Common myeloid progenitor, CD34-positive (primary cell): ENCODE measurements at places on chromosomes 6 and 20.

DNA sequence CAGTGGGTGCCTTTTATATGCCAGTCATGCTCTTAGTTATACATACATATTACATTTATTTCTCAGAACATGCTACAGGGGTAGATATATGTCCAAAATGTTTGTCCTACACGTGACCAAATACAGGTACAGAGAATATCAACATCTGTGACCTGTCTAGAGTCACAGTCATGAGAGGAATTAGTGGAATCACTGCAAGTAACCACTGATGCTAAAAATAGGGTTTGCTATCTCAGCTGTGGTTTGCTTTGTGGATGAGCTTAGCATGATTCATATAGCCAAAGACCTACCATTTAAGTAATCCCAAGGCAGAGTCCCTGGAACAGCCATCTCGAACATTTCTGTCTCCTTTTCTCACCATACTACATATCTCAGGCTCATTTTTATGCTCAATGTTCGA, 32.3 kb downstream of the GSTA3 start:
- no peaks in the 10 kb centered on the region for H3K36me3 ChIP-seq
- H3K4me3 ChIP-seq = no peak overlapping the region
- H3K4me1 ChIP-seq = no peaks in the 10 kb centered on the region
- H3K27me3 ChIP-seq = no peaks in the 10 kb centered on the region
- no peak overlapping the region for H3K27ac ChIP-seq

DNA sequence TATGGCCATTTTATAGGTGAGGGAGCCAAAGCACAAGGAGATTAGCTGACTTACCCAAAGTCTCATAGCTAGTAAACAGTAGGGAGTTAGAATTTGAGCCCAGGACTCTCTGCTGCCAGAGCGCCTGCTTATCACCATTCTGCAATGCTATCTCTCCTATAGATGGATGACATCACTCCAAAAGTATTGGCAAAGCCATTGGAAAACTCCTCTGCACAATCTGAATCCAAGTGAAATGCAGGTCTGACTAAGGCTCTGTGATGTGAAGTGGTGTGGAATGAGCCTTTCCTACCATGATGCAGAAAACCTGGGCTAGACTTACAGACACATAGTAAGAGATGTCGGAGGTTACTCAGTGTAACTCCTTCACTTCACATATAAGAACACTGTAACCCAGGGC, 106.3 kb downstream of the GRM1 start:
- H3K27ac ChIP-seq = no peak overlapping the region
- H3K4me1 ChIP-seq = no peaks in the 10 kb centered on the region
- H3K36me3 ChIP-seq = no peaks in the 10 kb centered on the region

DNA sequence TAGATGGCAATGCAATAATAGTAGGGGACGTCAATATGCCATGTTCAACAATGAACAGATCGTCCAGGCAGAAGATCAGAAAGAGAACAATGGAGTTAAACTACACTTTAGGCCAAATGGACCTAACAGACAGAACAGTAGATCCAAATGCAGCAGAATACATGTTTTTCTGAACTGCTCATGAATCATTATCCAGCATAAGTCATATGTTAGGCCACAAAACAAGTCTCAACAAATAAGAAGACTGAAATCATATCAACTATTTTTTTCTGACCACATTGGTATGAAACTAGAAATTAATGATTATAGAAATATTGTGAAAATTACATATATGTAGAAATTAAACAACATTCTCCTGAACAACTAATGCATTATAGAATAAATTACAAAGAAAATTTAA, 10.2 kb upstream of the DEFB125 start:
- H3K27me3 ChIP-seq = peaks cover 2% of the 10 kb centered on the region
- H3K36me3 ChIP-seq = no peaks in the 10 kb centered on the region
- no peaks in the 10 kb centered on the region for H3K4me1 ChIP-seq
- H3K4me3 ChIP-seq = no peak overlapping the region
- DNase-seq = no peak

DNA sequence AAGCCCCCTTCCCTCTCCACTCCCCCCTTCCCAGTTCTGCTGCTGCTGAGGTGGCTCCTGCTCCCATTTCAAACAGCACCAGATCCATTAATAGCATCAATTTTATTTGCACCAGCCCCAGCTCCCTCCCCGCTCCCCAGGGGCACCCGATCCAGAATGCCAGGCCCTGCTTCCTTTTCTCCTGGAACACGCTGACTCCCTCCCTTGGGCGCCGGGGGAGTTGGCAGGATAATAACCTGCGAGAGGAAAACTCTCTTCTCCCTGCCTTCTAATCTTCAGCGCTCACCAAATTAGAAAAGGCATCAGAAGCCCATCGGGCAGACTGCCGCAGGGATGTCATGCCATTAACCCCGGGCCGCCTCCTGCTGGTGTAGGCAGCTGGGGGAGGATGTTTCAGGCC, 77.8 kb downstream of the NCR2 start:
- H3K36me3 ChIP-seq = no peaks in the 10 kb centered on the region
- H3K27ac ChIP-seq = no peak overlapping the region
- H3K4me3 ChIP-seq = no peak overlapping the region
- no peaks in the 10 kb centered on the region for H3K27me3 ChIP-seq
- no peak for DNase-seq

- H3K27me3 ChIP-seq = no peaks in the 10 kb centered on the region
- DNase-seq = peak; percentile 26
- H3K4me1 ChIP-seq = peaks cover 6% of the 10 kb centered on the region
- no peak overlapping the region for H3K27ac ChIP-seq
- peaks cover 56% of the 10 kb centered on the region for H3K36me3 ChIP-seq
Observed at GRCh38 chr6:28393912-28394662, 5.5 kb downstream of the ZSCAN12 start.

DNA sequence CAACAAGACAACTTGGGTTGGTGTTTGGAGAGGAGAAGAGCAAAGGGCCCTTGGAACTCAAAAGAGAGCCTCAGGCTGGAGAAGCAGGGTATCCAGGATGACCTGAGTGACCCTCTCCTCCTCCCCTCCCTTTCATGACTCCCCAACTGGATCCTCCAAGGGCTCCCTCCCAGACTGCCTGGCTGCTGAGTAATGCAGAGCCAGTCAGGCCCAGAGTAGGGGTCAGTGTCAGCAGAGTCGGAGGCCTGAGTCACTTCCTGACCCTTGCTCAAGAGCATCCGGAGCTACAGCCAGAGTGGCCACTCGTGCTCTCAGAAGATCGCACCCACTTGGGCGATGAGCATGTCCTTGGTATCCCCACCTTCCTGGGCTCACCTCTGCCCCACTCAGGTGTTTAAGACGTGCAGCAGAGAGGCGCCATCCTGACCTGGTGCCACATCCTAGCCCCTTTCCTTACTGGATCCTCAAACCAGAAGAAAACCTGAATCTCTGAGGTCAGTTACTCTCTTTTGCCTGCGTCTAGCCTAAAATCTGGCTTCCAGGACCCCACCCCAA, 2.8 kb upstream of the MAPK13 start:
- H3K36me3 ChIP-seq = no peaks in the 10 kb centered on the region
- H3K4me1 ChIP-seq = peaks cover 11% of the 10 kb centered on the region
- no peak for DNase-seq
- H3K27me3 ChIP-seq = peaks cover 42% of the 10 kb centered on the region

DNA sequence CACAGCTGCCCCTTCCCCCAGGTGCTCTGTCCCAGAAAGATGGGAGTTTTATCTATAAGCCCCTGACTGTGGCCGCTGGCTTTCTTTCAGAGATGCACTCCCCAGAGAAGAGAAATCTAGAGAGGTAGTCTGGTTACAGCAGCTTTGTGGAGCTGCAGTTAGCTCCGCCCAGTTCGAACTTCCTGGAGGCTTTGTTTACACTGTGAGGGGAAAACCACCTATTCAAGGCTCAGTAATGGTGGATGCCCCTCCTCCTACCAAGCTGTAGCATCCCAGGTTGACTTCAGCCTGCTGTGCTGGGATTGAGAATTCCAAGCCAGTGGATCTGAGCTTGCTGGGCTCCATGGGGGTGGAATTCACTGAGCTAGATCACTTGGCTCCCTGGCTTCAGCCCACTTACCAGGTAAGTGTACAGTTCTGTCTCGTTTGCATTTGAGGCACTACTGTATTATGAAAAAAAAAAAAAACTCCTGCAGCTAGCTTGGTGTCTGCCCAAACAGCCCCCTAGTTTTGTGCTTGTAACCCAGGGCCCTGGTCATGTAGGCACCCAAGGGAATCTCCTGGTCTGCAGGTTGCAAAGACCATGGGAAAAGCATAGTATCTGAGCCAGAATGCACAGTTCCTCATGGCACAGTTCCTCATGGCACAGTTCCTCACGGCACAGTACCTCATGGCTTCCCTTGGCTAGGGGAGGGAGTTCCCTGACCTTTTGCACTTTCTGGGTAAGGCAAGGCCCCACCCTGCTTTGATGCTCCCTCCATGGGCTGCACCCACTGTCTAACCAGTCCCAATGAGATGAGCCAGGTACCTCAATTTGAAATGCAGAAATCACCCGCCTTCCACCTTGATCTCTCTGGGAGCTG, 275.0 kb downstream of the CENPW start:
- no peak for DNase-seq
- no peaks in the 10 kb centered on the region for H3K4me1 ChIP-seq

DNA sequence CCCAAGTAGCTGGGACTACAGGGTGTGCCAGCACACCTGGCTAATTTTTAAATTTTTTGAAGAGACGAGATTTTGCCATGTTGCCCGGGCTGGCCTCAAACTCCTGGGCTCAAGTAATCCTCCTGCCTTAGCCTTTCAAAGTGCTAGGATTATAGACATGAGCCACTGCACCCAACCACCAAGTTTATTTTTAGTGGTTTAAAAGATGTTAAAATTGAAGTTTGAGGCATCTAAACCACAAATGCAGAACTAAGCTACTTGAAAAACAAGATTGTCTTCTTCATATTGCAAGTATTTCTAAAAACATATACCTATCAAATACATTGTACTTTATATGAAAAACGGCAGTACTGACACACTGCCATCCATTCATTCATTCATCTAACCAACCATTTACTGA, 31.6 kb downstream of the WASF1 start:
- H3K27ac ChIP-seq = no peak overlapping the region
- peak; percentile 57 for DNase-seq
- no peaks in the 10 kb centered on the region for H3K27me3 ChIP-seq
- H3K36me3 ChIP-seq = no peaks in the 10 kb centered on the region

- H3K4me3 ChIP-seq = no peak overlapping the region
- H3K27me3 ChIP-seq = no peaks in the 10 kb centered on the region
- H3K27ac ChIP-seq = no peak overlapping the region
Observed at GRCh38 chr20:34295284-34295683, 7.9 kb downstream of the AHCY start.

GRCh38 chr20:848193-848592, 14.7 kb downstream of the FAM110A start:
- peaks cover 54% of the 10 kb centered on the region for H3K4me1 ChIP-seq
- no peak overlapping the region for H3K4me3 ChIP-seq
- H3K36me3 ChIP-seq = peaks cover 9% of the 10 kb centered on the region
- peaks cover under 1% of the 10 kb centered on the region for H3K27me3 ChIP-seq

DNA sequence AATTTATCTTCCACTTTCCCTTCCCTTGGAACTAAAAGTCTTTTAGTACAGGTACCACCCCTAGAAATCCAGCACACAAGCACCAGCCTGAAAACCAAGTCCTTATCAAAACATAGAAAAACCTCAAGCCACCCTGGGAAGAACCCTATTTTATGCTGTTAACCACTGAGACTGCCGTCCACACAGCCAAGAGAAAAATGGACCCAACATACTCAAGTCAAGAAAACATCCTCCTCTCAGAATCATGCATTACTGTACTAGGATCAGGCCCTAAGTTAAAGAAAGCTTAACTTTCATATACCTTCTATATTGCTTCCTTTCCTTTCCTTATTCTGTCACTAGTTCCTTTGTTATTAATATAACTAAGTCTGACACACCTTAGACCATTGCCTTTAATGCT, 16.9 kb upstream of the GOPC start:
- no peaks in the 10 kb centered on the region for H3K36me3 ChIP-seq
- H3K4me3 ChIP-seq = no peak overlapping the region
- no peaks in the 10 kb centered on the region for H3K27me3 ChIP-seq
- H3K27ac ChIP-seq = no peak overlapping the region
- DNase-seq = no peak

- no peak overlapping the region for H3K27ac ChIP-seq
- no peak overlapping the region for H3K4me3 ChIP-seq
- H3K27me3 ChIP-seq = no peaks in the 10 kb centered on the region
- DNase-seq = no peak
- no peaks in the 10 kb centered on the region for H3K36me3 ChIP-seq
Observed at GRCh38 chr20:52593654-52594053, 378.5 kb upstream of the TSHZ2 start.

GRCh38 chr20:17735206-17735804, 35.5 kb downstream of the BANF2 start:
- no peak overlapping the region for H3K4me3 ChIP-seq
- H3K36me3 ChIP-seq = no peaks in the 10 kb centered on the region
- H3K4me1 ChIP-seq = no peaks in the 10 kb centered on the region
- DNase-seq = no peak

- peak overlapping the region; percentile 63 for H3K4me3 ChIP-seq
- H3K27ac ChIP-seq = no peak overlapping the region
- peaks cover 57% of the 10 kb centered on the region for H3K27me3 ChIP-seq
- H3K36me3 ChIP-seq = no peaks in the 10 kb centered on the region
- DNase-seq = peak; percentile 47
Observed at GRCh38 chr6:84774157-84774984, 10.0 kb upstream of the TBX18 start.

- H3K4me1 ChIP-seq = no peaks in the 10 kb centered on the region
- no peaks in the 10 kb centered on the region for H3K27me3 ChIP-seq
- H3K36me3 ChIP-seq = no peaks in the 10 kb centered on the region
Observed at GRCh38 chr6:148723484-148723883, 23.3 kb upstream of the UST start.

GRCh38 chr6:87675004-87675681, 26.9 kb downstream of the AKIRIN2 start:
- H3K4me3 ChIP-seq = no peak overlapping the region
- H3K27me3 ChIP-seq = no peaks in the 10 kb centered on the region

- H3K27me3 ChIP-seq = no peaks in the 10 kb centered on the region
- peak overlapping the region; percentile 74 for H3K4me3 ChIP-seq
- H3K4me1 ChIP-seq = peaks cover 25% of the 10 kb centered on the region
- H3K36me3 ChIP-seq = no peaks in the 10 kb centered on the region
- peak; percentile 94 for DNase-seq
Observed at GRCh38 chr20:33732166-33732970, 572 bp downstream of the ZNF341 start.

GRCh38 chr20:47777220-47777619, 8.1 kb downstream of the SULF2 start:
- H3K4me3 ChIP-seq = no peak overlapping the region
- H3K27ac ChIP-seq = no peak overlapping the region
- peaks cover 9% of the 10 kb centered on the region for H3K27me3 ChIP-seq
- no peak for DNase-seq
